Right ventricle myocardium inferior (tissue), 1 donor: ENCODE measurements at places on chromosomes 5 and 9. TPM values are rescaled to one million over a fixed set of nuclear protein-coding genes. Genes with fewer than 3 reads are reported as not detected.

The GFI1B gene
- total RNA-seq: 0.43 TPM

The ELAVL2 gene
- not detected for total RNA-seq

The DOCK2 gene
- 7.9 TPM for total RNA-seq

The PHF24 gene
- total RNA-seq: 0.22 TPM

The ATOSB gene
- 15.5 TPM for total RNA-seq

The SLC34A3 gene
- total RNA-seq: not detected

The PIP5KL1 gene
- total RNA-seq: not detected

The IFNA13 gene
- total RNA-seq: not detected

The NMUR2 gene
- 0.14 TPM for total RNA-seq
